ENCODE measurements at places on chromosomes 1 and 21.
A peak's percentile ranks its signal among the peaks of the same experiment; 100 is the strongest.

DNA sequence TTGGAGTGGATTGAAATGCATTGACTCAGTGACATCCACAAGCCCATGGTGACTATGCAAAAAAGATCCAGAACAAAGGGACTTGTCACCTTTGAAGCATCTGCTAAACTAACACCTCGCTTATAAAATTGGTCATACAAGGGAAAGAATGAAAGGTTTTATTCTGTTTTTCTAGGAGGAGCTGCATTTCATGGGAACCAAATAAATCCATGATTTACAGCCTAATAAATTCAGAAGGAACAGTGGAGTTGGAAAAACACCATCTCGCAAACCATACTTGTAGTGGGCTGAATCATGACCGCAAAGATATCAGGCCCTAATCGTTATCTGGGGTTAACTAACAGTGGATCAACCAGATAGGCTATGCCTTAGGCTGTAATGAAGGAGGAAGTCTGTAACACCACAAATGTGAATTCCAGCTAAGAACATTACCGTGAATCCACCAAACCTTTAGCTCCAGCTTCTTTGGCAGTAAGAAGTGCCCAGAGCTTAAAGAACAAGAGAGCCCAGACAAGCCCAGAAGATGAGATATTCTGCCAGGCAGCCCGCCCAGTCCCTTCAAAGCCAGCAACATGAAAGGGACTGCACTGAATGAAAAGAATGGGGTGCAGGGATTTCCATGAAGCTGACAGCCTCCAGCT is 27.4 kb downstream of the RSPH1 start:
- no peak for DNase-seq

GRCh38 chr1:81437649-81438048 is 363.1 kb upstream of the ADGRL2 start:
- no peak for DNase-seq

- DNase-seq: no peak
Measured at GRCh38 chr1:37854406-37854805, 5.0 kb downstream of the MTF1 start.

DNA sequence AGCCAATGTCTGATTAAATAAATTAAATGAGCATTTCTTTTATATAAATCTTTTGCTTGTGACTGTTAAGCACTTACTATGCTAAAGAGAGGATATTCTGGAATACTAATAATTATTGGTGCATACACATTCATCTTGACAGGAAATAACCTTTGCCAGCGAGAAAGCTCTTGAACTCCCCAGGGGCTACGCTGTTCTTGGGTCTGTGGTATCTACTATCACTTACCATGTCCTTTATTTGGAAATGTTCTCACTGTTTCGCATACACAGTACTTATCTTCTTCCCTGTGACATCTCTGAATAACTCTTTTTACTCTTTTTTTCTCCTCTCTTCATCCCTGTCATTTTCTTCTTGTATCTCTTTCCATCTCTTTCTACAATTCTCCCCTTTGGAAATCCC is 178.7 kb downstream of the GABPA start:
- DNase-seq: no peak

DNA sequence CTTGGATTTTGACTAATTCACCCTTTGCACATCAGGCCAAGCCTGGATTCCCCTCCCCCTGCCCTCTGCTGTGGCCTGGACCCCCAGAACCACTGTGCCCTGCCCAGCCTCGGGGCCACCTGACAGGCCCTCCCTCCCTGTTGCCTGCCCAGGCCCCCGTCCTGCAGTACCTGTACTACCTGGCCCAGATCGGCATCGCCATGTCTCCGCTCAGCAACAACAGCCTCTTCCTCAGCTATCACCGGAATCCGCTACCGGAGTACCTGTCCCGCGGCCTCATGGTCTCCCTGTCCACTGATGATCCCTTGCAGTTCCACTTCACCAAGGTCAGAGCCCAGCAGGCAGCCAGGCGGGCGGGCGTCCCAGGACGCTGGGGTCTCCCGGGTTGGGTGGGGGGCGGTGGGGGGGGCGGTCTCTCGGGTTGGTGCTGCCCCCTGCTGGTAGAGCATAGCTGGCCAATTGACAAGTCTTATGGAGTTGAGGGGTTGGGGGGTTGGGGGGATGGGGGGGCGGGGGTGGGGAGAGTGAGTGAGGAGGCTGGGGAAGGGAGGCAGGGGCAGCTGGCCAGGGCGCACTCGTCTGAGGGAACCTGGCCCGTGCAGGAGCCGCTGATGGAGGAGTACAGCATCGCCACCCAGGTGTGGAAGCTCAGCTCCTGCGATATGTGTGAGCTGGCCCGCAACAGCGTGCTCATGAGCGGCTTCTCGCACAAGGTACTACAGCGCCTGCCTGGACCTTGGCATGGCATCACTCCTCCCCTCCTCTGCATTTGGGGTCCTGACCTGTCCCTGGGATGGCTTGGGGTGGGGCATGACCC is 10.7 kb downstream of the AMPD2 start:
- DNase-seq: no peak

GRCh38 chr1:101161619-101162018 is 75.2 kb upstream of the S1PR1 start:
- DNase-seq: no peak

DNA sequence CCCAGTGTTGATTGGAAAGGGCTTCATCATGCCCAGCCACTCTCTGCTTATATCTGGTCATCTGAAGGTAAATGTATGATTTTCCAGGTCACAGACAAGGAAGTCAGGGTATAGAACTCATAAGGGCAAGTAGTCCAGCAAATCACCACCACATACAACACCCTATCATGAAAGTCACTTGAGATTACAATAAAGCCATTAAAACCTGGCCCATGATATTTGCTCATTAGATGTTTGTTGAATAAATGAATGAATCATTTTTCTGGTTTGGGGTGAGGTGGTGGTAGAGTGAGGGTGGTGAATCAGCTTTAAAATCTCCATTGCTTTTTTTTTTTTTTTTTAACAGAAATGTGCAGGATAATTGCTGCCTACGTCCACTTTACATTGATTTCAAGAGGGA is 91.9 kb downstream of the TGFB2 start:
- no peak for DNase-seq

- DNase-seq: no peak
Measured at GRCh38 chr1:179310721-179311120, 17.1 kb downstream of the SOAT1 start.

- no peak for DNase-seq
Measured at GRCh38 chr1:61818992-61819391, 76.7 kb downstream of the PATJ start.

DNA sequence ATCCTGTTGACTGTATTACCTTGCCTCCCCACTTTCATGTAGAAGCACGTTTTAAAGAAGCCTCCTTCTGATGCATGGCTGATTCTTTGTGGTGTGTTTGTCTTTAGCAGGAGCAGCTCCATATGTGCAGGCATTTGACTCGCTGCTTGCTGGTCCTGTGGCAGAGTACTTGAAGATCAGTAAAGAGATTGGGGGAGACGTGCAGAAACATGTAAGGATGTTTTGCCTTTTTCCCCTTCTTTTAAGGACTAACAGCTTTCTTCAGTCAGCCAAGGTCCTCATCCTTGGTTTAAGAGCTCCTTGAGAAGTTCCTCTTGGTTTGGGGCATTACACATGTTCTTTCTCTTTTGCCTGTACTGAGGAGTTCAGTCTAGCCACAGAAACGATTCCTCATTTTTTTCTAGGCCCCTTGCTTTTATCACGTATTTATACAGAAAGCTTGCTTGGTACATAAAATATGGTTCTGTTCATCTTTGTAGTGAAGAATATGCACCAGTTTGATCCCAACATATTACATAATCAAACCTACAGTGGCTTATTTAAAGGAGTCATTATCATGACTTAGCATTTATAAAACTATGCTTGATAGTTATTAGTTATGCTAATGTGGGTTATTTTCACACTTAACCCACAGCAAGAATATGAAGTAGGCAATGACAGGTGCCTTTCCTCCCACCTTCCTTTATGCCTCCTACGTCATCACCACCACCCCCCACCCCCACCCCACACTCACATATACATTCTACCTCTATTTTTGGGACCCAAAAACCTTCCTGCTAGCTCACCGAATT is 19.6 kb downstream of the CAP1 start:
- no peak for DNase-seq

GRCh38 chr1:159430985-159431384 is 1.0 kb upstream of the OR10J4 start:
- DNase-seq: no peak

DNA sequence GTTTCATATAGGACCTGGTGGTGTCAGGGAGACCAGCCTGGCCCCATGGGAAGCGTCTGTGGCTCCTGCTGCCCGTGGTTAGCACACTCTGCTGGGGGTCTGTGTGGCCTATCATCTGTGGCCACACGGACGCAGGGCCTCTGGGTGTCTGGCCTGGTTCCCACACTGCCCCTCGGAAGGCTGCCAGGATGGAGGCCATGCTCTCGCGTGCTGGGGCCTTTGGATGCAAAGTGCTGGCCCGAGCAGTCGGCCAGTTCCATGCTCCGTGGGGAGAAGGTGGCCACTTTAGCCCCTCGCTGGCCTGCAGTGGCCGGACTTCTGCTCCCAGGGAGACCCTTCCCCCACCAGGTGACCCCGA is 20.8 kb upstream of the LRRC3 start:
- DNase-seq: no peak

GRCh38 chr1:9753121-9753531 is 70.6 kb downstream of the CLSTN1 start:
- peak; percentile 5 for DNase-seq

GRCh38 chr1:68231627-68232288 is 565 bp downstream of the WLS start:
- peak; percentile 59 for DNase-seq

- DNase-seq: no peak
Measured at GRCh38 chr1:113519556-113519955, 129.2 kb downstream of the MAGI3 start.

GRCh38 chr1:187129132-187129531 is 300.4 kb downstream of the PLA2G4A start:
- no peak for DNase-seq

DNA sequence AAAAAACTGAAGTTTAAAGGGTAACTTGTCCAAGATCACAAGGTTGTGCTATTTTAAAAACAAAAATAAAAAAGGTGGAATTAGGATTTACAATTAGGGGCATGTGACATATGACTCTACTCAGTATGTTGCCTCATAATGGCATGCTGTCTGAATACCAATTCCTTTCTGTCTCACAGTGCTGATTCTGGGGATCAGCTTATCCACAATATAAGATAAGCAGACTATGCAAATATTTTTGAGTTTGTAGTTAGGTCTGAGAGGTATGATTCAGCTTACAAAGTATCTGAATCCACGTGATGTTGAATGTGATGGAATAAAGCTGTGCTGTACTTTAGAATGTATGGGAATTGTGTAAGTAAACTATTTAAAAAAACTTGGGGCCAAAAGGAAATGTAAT is 216.6 kb downstream of the HHIPL2 start:
- no peak for DNase-seq

- no peak for DNase-seq
Measured at GRCh38 chr21:29448766-29449165, 150.0 kb downstream of the BACH1 start.

DNA sequence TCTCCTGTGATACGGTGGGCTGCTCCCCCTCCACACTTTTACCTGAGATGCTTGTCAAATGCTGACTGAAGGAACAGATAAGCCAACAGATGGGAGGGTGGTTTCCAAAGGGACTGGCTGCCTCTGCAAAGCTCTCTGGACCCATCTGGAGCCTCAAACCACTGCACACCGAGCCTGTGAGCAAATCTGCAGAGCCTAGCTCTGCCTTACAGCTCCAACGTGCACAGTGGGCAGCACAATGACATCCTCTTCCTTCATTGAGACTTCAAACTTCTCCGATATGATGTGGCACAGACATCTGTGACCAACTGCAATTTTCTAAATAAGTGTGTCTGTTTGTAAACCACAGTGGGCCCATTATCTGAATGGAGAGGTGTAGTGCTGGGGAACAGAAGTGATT is 26.2 kb upstream of the KNCN start:
- no peak for DNase-seq

- DNase-seq: no peak
Measured at GRCh38 chr1:14100919-14101318, 400.9 kb downstream of the PRDM2 start.

DNA sequence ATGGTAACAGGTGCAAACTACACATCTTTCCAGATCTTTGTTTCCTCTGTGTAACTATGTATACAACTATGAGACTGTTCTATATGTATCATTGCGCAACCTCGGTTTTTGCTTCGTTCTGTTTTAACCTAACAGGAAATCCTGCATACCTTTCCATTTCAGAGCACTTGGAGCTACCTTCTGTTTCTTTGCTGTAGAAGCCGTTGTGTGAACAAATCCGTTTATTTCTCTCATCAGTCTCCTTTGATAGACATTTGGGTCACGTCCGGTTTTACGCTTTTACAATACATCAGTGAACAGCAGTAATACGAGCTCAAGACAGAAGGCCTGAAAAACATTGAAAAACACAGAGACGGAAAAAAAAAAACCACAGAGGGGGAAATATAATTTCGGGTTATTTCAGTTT is 10.5 kb downstream of the ATP5IF1 start:
- no peak for DNase-seq

- DNase-seq: no peak
Measured at GRCh38 chr1:58927041-58927721, 143.3 kb upstream of the JUN start.

GRCh38 chr1:156884560-156885184 is 8.8 kb upstream of the PEAR1 start:
- DNase-seq: no peak

DNA sequence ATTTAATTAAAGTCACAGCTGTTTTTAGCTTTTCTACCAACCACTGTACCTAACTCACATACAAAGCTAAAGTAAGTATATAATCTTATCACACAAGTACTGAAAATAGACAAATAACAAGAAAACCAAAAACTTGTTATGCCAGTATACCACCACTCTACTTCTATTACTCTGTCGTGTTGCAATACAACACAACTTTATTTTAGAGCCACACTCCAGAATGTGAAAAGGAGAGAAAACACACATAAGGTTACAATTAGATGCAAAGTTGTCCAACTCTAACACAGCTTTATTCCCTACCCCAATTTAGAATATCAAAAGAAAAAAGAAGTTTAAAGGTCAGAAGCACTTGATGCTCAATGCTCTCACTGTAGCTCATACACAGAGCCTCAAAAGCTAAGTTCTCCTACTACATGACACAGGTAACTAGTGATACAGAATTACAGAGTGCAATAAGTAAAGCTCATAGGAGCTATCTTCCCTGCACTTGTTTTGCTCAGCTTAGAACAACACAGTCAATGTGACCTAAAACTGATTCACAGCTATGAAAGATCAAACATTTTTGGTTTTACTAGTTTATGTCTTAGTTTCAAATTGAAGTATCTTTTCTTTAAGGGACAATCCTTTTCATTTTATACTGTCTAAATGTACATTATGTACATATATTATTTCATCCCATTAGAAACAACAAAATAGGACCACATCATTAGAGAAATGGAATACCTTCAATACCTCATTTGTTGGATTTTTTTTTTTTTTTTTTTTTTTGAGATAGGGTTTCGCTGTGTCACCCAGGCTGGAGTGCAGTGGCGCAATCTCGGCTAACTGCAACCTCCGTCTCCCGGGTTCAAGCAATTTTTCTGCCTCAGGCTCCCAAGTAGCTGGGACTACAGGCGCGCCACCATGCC is 29.2 kb downstream of the EYA3 start:
- no peak for DNase-seq

Measured in NCI-H1105 (cell line).